A172 (cell line): ENCODE measurements at places on chromosomes 7 and 10.

DNA sequence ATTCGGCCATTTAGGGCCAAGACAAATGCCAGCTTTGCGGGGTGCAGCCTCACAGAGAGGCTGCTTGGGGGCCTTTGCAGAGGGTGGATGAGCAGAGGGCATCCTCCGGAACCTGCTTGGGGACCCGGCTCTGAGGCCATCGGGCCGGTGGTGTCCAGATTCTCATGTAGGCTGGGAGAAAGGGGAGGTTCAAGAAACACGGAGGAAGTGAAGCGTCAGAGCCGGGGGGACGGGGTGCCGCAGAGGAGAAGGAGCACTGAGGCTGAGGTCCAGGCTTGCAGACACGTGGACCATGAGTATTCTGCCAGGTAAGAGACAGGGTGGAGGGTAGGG, 150.7 kb upstream of the SHH start:
- DNase-seq: no peak

DNA sequence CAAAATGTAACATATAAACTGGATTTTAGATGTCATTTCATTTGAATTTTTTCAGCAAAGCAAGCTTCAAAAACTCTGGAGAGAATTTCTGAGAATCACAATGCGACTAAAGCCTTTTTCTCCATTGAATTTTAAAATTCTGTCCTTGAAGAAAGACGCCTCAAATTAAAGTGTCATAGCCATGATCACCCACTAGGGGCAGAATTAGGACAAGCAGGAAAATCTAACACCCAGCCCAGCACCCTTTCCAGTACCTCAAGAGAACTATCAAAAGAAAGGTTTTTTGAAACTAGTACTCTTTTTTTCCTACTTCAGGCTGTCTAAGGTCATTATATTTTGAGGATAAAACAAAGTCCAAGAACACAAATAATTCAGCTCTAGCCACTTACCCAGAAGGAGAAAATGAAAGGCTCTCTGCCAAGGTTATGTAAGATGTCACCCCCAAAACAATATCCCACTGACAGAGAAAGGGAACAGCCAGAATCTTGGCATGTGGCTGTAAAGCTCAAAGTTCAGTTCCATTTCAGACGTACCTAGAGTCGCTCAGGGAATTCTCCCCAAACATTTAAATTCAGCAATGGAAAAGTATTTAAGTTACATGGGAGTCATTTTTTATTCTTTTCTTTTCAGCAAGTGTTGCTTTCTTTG, 299.4 kb downstream of the SNX13 start:
- peak; percentile 56 for DNase-seq

DNA sequence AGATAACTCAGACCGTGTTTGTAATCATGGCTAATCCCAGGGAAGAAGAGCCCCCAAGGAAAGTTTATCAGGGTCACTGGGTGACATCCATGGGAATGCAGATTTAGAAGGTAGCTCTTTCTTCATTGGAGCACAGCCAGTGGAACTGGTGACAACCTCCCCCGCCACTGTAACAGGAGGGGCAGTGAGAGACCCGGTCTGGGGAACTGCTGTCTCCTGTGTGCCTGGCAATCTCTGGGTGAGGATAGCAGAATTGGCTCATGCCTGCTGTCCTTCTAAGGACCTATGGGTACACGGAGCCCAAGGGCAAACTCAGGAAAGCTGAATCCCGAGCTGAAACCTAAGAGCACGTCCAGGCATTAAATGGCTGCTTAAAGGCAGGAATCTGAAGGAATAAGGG, 341.6 kb downstream of the ABCA13 start:
- no peak for DNase-seq

DNA sequence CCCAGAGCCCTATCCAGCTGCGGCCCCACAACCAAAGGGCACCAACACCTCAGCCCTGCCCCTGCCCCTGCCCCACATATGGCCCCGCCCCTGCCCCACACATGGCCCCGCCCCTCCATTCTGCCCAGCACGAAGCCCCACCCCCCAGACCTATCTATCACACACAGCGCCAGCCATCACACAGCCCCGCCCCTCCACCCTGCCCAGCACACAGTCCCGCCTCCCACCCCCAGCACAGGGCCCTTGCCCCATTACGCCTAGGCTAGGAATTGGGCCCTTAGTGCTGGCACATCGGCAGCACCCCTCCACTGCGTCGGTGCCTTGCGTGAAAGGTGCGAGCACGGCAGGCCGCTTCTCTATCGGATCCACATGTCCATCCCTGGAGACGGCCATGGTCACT, 126.8 kb downstream of the MAD1L1 start:
- DNase-seq: no peak

- peak; percentile 91 for DNase-seq
Measured at GRCh38 chr7:141649865-141650634, 51.9 kb downstream of the DENND11 start.

DNA sequence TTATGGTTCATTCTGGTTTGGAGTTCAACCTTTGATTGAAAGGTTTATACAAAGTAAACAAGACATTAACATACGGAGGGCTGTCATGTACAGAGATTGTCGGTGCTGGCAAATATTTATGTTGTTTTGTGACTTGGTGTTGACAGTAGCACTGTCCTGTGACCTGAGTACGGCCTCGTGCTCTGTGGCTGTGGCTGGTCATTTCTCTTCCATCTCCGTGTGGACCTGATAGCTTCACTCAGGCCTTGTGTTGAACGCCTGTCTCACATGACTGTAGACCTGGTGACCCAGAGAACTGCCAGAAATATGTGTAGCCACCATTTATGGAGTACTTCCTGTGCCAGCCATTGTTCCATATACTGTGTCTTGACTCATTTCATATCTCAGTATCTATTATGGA, 311.6 kb downstream of the CCDC3 start:
- DNase-seq: no peak

- DNase-seq: no peak
Measured at GRCh38 chr10:68526634-68527307, 552 bp downstream of the SLC25A16 start.

DNA sequence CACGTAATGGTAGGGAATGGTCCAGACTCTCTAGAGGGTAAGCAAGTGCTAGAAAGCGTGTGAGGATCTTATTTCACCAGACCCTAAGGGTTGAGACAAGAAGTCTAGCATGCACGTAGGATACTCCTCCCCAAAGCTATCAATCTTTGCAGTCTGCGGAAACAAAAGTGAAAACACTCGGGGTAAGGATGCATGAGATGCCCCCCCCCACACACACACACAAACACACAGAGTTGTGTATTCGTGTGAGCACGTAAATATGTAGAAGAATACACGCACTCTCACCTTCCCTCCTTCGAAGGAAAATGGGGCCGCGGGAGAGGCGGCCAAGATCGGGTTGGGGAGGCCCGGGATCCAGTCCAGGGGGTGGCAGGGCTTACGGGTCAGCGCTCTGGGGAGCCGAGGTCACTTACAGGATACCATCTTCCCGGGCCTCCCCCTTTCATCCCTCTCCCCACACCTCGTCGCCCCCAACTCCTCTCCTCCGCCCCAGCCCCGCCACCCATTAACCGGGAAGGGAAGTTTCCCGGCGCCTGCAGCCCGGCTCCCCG, 455 bp downstream of the CUL2 start:
- no peak for DNase-seq

- DNase-seq: no peak
Measured at GRCh38 chr7:33039257-33039902, 23.2 kb downstream of the NT5C3A start.

DNA sequence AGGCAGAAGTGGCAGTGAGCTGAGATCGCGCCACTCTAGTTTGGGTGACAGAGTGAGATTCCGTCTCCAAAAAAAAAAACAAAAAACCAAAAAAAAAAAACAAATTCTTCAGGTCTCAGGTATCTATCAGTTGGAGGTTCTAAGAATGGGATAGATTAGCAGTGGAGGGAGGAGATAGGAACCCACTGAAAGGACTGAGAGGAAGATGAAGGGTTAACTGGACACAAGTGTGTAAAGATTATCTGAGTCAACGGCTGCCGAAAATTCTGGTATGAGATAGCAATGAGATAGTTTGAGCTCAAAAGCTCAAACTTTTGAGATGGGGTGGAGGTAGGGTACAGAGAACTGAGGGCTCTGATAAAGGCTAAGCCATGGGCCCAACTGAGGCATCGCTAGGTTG, 12.8 kb downstream of the ZNF467 start:
- no peak for DNase-seq

DNA sequence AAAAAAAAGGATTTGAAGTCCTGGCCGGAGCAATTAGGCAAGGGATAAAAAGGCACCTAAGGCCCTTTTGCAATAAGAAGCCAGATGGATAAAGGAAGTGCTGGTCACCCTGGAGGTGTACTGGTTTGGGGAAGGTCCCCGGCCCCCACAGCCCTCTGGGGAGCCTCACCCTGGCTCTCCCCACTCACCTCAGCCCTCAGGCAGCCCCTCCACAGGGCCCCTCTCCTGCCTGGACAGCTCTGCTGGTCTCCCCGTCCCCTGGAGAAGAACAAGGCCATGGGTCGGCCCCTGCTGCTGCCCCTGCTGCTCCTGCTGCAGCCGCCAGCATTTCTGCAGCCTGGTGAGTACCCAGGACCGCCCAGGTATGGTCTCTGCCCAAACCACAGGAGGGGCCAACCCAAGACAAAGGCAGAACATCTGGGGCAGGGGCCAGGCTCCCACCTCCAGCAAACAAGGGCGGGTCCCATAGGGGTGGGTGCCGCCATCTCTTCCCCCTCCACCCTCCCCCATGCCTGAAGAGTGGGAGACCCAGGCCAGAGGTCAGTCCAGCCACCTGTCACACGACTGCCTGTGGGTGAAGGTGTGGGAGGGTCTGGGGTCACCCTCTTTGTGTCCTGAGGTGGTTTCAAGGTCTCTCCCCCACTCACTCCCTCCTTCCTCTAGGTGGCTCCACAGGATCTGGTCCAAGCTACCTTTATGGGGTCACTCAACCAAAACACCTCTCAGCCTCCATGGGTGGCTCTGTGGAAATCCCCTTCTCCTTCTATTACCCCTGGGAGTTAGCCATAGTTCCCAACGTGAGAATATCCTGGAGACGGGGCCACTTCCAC, at the start of gene PILRB:
Gene PILRB (plus strand): TSS at position 91 of the 830 bp plus-strand sequence. CDS start 186 bp downstream, at position 277.
- DNase-seq: no peak

DNA sequence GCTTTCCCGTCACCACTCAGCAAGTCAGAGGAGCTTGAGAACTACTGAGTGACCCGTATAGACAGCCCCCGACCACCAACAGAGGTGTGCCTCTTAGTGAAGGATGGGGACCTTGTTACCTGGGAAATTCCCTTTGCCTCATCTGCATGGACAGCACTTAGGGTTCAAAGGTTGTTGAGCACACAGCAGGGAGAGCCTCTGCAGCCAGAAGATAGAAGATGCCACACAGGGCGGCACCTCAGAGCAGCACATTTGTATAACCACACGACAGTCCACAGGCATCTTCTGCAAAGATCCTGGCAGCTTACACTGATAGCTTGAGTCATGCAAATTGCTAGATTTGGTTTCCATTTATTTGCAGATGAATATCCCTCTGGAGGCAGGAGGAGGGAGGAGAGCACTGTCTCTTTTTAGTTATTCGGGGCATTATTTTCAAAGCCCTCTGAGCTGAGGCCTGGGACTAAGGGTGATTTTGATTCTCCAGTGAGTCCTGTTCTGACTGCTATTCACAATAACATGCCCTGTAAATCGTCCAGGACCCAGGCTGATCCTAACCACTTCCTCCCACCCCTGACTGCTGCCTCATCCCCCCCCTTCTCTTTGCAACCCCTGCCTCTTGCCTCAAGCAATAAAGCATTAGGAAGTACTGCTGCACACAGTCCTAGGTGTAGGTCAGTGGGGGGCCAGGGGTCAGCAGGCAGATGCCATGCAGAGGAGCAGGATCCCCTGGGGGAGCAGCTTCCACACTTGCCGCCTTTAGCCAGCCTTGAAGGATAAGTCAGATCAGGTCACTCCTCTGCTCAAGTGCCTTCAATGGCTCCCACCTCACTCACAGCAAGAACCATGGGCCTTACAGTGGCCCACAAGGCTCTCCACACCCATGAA, 24.6 kb upstream of the INMT start:
- no peak for DNase-seq

GRCh38 chr7:8442814-8443304, 9.4 kb downstream of the NXPH1 start:
- DNase-seq: no peak

GRCh38 chr7:130733931-130734814, at the start of gene KLF14:
Gene KLF14, minus strand, starts transcription at chr7:130734207. Its CDS starts 174 bp downstream, at chr7:130734033.
- DNase-seq: peak; percentile 11

GRCh38 chr7:100867040-100867775, at the start of gene TRIP6:
Gene TRIP6, plus strand, starts transcription at chr7:100867387. Its CDS starts 111 bp downstream, at chr7:100867498.
- DNase-seq: peak; percentile 95

DNA sequence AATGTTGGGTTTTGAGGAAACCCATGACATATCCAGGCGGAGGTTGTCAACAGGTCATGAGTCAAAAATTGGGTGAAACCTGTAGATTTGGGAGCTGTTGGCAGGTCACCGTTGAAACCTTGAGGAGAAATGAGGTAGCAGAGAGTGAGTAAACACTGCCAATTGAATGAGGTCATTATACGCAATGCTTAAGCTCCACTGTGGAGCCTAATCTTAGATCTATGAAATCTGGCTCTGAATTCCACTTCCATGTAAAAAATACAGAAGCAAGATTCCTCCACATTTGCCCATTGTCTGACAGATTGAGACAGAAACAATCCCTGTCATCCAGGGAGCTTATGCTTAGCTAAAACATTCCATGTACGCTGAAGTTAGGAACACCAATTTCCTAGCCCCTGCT, 76.0 kb upstream of the IL6 start:
- DNase-seq: peak; percentile 22

- DNase-seq: no peak
Measured at GRCh38 chr7:55594414-55594813, 22.1 kb upstream of the VOPP1 start.

GRCh38 chr7:149729983-149730801, 43.2 kb downstream of the ZNF467 start:
- no peak for DNase-seq

DNA sequence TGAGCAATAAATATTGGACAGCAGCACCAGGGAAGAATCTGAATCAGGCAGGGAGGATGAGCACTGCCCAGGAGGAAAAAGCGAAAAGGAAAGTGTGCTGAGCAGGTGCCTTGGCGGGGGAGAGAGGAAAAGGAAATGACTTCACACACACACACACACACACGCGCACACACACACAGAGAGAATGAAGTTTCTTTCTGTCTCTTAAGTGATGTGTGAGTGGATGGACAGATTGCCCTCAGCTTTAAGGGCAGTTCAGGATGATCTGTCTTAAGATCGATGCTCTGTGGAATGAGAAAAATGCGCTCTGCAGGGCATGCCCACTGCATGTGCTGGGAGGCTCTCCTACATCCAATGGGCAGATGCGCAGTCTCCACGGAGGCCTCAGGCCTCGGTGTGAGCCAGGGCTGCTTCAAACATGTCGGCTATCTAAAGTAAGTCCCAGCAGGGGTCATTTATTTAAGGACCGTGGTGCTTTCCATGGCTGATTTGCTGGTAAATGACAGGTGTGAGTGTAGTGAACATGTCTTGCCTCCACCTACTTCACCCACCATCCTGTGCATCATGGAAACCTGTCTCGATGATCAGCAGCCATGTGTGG, 2.5 kb upstream of the ACBD5 start:
- DNase-seq: peak; percentile 64

- no peak for DNase-seq
Measured at GRCh38 chr10:114349522-114350215, 54.6 kb downstream of the AFAP1L2 start.
